ENCODE measurements at places on chromosomes 7 and 10.
A peak's percentile ranks its signal among the peaks of the same experiment; 100 is the strongest.

GRCh38 chr7:31958226-31958625 lies 112.0 kb downstream of the PDE1C start:
- DNase-seq = no peak

GRCh38 chr10:69435966-69436520 lies 15.2 kb upstream of the TSPAN15 start:
- no peak for DNase-seq

DNA sequence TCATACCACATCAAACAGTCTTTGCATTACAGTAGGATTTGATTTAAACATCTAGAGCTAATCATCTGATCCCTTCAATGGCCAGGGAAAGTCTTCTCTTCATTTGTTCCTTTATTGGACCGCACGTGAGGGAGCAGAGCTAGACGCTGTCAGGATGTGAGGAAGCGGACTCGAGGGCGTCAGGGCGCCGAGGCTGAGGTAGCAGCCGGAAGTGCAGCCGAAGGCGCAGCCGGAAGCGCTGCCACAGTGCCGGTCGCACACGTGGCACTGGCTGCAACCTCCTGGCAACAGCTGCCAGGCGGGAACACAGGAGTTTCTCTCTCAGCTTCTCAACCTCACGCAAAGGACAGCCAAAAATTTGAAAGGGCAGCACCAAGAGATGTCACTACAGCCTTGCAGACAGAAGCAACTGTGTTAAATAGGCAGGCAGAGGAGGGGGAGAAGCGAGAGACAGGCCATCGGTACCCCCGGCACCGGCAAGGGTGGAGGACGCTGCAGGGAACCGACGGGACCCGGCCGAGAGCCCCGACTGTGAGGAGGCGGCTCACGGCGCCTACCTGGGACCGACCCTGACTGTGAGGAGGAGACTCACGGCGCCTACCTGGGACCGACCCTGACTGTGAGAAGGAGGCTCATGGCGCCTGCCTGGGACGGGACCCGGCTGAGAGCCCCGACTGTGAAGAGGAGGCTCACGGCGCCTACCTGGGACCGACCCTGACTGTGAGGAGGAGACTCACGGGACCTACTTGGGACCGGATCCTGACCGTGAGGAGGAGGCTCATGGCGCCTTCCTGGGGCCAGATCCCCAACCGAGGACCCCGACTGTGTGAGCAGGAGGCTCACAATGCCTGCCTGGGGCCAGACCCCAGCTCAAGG lies 32.3 kb downstream of the VIPR2 start:
- no peak for DNase-seq

GRCh38 chr10:44322137-44322536 lies 62.8 kb downstream of the CXCL12 start:
- DNase-seq = no peak

GRCh38 chr10:124045801-124046355 lies 47.5 kb downstream of the CHST15 start:
- DNase-seq = no peak

- no peak for DNase-seq
Measured at GRCh38 chr7:26603631-26604030, 260.8 kb downstream of the SKAP2 start.

DNA sequence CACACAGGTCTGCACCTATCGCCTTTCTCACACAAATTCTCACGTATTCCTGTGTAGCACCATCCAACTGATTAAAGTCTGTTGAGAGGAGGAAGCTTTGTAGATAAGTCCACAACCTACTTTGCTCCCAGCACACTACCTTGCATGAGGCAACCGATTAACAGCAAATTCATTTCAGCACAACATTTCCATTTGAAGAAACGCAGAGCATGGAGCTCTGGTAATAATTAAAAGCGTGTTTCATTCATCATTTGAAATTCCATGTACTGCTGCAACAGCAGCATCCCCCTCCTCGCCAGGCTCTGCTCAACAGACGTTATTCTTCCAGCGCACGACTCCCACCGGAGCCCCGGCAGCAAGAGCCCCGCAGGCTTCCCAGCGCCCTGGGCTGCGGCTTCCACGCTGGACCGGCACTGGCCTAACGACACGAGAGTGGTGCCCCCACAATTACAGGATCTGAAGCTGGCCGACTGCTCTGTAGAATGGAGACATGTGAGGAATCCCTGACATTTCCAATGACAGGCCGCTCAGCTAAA lies 118.8 kb downstream of the DIP2C start:
- DNase-seq = no peak

GRCh38 chr7:6026820-6027311 lies 4.3 kb upstream of the ANKRD61 start:
- DNase-seq = peak; percentile 94

GRCh38 chr10:44249490-44249889 lies 135.4 kb downstream of the CXCL12 start:
- no peak for DNase-seq

GRCh38 chr10:70652761-70653657 lies 19.3 kb upstream of the ADAMTS14 start:
- no peak for DNase-seq

- DNase-seq = no peak
Measured at GRCh38 chr7:116087984-116088383, 57.4 kb upstream of the TFEC start.

DNA sequence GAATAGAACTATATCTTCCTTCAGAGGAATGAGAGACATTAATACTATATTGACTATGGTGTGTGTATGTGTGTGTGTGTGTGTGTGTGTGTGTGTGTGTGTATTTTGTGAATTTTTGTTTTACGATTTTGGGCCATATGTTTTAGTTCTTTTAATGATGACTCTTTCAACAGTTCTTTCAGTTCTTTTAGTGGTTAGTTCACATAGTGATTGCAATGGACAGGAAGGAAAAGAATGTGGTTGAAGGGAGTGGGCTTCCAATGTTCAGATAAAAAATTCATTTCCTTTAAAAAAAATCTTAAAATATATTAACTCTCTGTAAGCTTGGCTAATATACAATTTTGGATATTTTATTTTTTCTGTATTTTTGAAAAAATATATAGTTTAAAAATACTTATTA lies 315.7 kb upstream of the DGKB start:
- no peak for DNase-seq

- peak; percentile 62 for DNase-seq
Measured at GRCh38 chr7:140051820-140052219, 10.9 kb downstream of the PARP12 start.

GRCh38 chr7:107785926-107786325 lies 17.1 kb downstream of the SLC26A3 start:
- DNase-seq = no peak

DNA sequence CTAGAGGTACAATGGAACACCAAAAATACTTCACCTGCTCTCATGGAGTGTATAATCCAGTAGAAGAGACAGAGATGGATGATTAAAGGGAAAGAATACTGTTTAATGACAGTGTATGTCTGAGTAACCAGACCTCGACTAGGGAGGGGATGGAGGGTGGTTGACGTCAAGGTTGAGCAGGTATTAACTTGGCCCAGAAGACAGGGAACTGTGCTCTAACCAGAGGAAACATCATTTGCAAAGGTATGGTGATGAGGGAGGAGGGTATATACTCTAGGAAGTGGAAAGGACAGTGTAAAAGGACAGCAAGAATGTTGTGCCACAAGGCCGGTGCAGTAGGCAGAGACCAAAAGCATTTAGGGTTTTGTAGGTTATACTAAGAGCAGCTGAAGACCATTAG lies 2.9 kb downstream of the MIOS start:
- no peak for DNase-seq

DNA sequence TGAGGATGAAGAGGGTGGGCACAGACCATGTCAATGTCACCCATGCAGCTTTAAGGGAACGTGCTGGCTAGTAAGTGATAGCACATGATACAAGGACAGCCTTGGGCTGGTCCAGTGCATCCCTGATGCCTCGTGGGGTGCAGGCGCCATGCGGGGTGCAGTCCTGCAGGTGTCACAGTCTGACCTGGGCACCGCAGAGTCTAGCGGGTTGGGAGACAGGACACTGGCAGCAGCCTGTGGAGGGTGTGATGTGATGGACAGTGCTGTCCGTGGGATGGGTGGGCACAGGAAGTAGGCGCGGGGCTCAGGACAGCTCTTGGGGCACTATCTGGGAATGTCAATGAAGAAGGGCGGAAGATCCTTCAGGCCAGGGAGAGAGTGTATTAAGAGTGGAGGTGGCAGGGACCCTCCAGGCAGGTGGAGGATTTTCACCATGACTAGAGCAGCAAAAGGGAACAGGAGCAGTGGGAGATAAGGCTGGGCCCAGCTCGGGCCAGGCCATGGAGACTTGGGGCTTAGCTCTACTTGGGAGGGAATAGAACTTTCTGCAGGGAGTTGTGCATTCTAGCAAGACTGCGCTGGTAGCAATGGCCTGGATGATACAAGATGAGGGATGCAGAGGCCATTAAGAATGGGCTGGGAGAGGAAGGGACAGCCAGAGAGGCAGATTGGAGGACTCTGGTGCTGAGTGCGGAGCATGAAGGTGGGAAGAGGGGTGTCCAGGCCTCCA lies 122.5 kb downstream of the PTPN20 start:
- DNase-seq = no peak

- DNase-seq = no peak
Measured at GRCh38 chr7:134565643-134566136, 16.8 kb downstream of the AKR1B15 start.

GRCh38 chr10:19518632-19519031 lies 297.6 kb upstream of the PLXDC2 start:
- DNase-seq = no peak

DNA sequence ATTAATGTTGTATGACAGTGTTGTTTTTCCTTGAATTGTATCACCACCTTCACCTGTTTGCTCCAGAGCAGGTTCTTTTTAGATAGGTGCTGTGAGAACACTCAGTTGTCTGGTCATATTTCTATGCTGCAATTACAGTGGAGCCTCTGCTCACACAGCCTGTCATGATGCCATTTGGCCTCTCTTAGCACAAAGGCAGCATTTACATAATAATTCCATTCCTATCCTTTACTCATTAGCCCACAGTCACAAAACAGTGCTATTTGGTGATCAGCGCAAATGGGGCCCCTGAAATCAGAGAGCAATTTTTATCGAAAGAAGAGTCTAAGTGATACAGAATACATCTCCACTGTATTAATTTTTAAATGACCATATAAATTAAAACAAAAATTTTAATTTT lies 13.8 kb upstream of the DGKI start:
- no peak for DNase-seq

DNA sequence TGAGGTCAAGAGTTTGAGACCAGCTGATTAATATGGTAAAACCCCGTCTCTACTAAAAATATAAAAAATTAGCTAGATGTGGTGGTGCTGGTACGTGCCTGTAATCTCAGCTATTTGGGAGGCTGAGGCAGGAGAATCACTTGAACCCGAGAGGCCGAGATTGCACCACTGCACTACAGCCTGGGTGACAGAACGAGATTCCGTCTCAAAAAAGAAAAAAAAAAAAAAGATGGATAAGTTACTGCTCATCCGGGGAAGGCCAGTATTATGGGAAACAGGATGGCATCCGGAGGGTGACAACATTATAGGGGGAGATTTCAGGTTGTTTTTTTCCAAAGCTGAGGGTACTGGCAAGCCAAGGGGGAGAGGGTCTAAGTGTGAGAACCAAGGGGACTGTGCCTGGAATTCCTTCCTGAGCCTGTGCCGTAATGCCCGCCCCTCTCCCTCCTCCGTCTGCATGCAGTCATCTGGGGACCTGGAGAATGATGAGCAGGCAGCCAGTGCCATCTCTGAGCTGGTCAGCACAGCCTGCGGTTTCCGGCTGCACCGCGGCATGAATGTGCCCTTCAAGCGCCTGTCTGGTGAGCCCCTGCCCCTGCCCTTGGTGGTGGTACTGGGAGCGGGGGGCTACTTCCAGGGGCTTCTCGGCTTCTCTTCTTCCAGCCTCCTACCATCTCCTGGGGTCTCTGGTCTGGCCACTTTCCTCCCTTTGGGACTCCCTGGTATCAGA lies 4.4 kb downstream of the LAMTOR4 start:
- DNase-seq = no peak

- no peak for DNase-seq
Measured at GRCh38 chr10:124997306-124997705, 55.4 kb downstream of the ZRANB1 start.

DNA sequence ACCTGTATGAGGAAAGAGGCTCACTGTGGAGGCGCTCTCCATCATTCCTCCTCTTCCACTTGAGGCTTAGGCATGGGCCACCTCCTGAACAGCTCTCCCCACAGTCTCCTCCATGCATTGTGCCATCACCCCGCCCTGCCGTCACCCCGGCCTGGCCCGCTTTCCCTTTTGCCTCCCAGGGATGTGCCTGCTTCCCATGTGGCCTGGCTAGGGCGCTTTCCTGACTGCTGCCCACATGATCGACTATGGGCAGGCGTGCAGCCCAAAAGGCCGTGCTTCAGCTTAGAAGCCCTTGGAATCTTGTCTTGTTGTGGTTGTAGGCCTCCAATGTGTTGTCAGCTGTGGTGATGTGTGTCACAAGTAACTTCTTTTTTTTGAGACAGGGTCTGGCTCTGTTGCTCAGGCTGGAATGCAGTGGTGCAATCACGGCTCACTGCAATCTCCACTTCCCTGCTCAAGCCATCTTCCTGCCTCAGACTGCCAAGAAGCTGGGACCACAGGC lies 1.8 kb upstream of the ACTR3C start:
- DNase-seq = peak; percentile 86
